Daoy (cell line): ENCODE measurements at places on chromosomes 1 and 21. TPM values are rescaled to one million over a fixed set of nuclear protein-coding genes. Genes with fewer than 3 reads are reported as not detected.

Gene ATP1A4
- not detected in 2 replicates for total RNA-seq

Gene GNAT2
- total RNA-seq, result 0.11 and 4.8 TPM in 2 replicates

Gene CDC14A
- 4.6 and 5.1 TPM in 2 replicates for total RNA-seq

Gene TSPAN2
- total RNA-seq, result 11.7 and 14.9 TPM in 2 replicates

Gene CYB561D1
- 5.8 and 9.2 TPM in 2 replicates for total RNA-seq

Gene MLLT11
- 48.4 and 52.7 TPM in 2 replicates for total RNA-seq

Gene PNRC2
- total RNA-seq, result 178 and 183 TPM in 2 replicates

DNA sequence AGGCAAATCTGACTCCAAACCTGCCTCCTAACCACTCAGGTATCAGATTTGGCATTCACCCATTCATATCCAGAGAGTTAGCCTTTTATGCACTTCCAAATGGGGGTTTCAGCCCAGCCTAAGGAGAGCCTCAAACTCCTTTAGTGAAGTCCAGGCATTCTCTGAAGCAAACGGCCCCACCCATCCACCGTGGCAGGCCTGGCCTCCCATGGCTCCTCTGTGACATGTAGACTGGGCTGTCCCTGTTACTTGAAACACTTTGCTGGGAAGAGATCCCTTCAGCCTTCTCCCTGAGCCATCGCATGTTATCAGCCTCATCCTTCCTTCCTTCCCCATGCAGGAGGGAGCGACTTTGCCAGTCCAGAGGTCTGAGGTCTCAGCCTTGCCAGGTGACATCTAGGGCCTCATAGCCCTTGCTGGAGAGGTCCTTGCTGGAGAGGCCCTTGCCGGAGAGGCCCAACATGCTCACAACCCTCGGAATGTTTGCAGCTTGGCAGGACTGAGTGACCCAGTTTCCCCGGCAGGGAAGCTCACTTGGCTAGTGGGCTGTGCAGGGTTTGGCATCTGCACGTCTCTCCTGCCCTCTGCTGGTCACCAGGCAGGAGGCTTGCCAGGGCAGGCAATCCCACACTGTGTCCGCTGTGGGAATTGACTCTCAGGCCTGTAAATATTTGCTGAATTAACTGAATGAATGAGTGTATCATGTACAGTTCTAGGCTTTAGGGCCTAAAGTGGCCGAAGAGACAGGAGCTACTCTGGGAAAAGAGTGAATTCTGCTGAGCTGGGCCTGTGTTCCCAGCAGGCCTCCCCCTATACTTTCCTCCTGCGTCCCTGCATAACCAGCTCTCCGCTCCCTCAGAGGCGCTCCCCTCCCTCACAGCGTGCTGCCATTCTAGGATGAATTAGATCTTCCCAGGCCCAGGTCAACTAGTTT, 26.7 kb upstream of the RBM15 start:
- peak; percentile 87 for DNase-seq

- no peak for DNase-seq
Observed at GRCh38 chr1:9382643-9383491, 90.2 kb downstream of the SPSB1 start.

DNA sequence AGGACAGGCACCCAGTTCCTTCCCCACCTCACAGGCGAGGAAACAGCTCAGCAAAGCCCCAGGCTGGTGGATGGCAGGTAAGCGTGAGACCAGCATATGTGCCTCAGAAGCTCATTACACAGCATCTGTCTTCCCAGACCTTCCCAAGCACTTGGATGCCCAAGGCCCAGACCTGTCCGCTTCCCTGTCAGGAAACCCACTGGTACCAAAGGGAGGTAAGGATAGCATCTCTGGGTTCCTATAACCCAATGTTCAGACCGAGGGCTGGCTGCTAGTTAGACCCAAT, 3.3 kb downstream of the POFUT2 start:
- no peak for DNase-seq

DNA sequence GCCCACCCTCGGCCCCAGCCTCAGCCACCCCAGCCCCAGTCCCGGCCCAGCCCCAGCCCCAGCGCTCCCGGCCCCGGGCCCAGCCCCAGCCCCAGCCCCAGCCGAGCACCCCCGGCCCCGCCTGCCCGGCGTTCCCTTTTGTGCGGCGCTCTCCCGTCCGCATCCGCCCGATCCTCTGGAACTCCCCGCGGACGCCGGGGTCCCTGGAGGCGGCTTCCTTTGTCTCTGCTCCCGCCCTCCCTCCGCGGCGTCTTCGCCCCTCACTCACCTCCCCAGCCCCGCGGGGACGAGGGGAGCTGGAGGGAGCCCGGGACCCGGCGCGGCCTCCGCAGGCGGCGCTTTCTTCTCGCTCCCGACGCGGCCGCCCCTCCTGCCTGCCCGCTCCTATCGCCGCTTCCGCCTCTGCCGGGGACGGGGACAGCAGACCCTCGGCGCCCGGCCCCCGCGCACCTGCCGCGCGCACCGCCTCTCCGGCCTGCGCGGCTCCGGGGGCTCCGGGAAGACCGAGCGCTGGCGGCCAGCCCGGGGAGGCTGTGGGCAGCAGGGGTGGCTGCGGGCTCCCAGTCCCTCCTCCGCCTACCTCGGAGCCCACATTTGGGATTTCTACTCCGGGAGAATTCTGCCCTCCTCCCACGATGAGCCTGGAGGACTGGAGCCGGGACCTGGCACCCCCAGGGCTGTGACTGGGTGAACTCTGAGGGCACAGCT, 14.0 kb downstream of the AGRN start:
- no peak for DNase-seq

- DNase-seq, result no peak
Observed at GRCh38 chr1:94719926-94720793, 100.0 kb upstream of the SLC44A3 start.

- peak; percentile 8 for DNase-seq
Observed at GRCh38 chr1:42844592-42845140, 1.7 kb upstream of the ZNF691 start.

DNA sequence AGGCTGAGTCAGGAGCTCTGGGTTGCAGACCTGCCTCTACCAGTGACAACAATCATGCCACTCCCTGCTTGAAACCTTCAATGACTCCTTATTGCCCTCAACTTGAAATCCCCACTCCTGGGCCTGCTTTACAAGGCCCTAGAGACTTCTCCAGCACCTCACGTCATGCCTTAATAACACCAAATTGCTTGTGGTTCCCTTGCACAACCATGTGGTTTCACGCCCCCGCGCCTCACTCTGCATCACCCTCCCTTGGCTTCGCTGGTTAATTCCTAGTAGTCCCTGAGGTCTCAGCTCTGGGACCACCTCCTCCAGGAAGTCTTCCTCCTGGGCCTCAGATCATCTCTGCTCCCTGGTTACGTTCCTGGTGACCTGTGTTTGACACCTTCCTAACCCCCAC, 33.0 kb downstream of the EPHA2 start:
- peak; percentile 97 for DNase-seq

DNA sequence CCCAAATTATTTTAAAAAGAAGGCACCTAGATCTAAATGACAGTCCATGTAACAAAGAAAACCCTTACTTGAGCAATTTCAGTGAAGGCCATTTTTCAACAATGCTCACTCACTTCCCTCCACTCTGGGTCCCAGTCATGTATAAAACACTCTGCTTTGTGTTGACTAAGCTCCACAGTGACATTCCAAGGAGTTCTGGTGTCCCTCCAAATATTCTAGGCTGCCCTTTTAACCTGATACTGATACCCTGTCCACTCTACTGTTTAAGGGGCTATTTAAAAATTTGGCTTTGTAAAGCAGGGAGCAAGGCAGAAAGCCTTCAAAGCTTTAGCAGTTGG, 73.6 kb downstream of the GNG12 start:
- no peak for DNase-seq

- no peak for DNase-seq
Observed at GRCh38 chr1:202278751-202279150, 63.0 kb downstream of the UBE2T start.

- DNase-seq, result no peak
Observed at GRCh38 chr1:241271427-241271826, 85.6 kb downstream of the RGS7 start.

DNA sequence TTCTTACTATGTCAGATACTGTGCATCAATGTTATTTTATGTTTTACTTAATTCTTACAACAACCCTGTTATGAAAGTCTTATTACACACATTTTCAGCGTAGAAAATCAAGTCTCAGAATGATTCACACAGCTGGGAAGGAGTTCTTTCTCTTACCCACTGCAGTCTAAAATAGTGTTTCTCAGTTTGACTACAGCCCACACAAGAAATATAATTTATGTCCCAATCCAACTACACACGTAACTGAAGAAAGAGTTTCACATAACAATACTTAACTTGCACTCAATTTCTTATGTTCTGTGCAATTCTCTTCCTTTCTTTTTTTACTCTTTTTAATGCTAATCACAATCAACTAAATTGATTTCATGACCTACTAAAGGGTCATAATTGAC, 252.8 kb upstream of the ADGRL2 start:
- no peak for DNase-seq

- no peak for DNase-seq
Observed at GRCh38 chr1:45134461-45134873, 71.9 kb downstream of the ZSWIM5 start.

DNA sequence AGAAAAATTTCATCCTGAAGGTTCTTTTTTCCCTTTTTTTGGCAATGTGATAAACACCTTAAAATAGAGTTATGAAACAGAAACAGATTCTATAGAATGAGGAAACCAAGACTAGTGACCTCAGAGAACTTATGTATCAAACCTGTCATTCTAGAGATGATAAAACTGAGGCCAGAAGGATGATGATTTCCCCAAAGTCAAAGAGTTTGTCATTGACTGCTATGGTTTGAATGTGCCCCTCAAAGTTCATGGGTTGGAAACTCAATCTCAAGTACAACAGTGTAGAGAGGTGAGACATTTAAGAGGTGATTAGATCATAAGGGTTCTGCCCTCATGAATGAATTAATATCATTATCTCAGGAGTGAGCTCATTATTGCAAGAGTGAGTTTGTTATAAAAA, 13.7 kb upstream of the BEND5 start:
- no peak for DNase-seq
